Amniotic stem cell (primary cell): ENCODE measurements at places on chromosomes 3 and 15.

- no peak for DNase-seq
Measured at GRCh38 chr15:101207867-101208288, 44.0 kb downstream of the CHSY1 start.

- DNase-seq, result peak; percentile 22
Measured at GRCh38 chr3:78734048-78734637, 1033.7 kb downstream of the ROBO1 start.

DNA sequence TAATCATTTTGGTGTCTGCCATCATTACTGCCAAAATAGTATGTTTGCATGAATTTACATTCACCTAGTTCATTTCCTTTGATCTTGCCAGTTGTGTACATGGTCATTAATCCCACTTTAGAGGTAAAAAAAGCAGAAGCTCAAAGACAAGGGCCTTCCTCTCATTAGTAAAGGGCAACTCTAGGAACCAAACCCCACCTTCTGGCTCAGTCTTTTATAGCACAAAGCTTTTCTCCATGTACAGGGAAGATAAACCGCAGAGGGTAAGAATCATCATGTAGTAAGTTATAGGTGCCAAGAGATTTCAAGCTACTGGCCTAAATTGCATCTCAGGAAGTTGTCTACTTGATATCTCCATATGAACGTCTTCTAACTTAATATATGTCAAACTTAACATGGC lies 19.3 kb upstream of the SPG21 start:
- no peak for DNase-seq

GRCh38 chr3:101158374-101158773 lies 162.0 kb downstream of the IMPG2 start:
- DNase-seq, result no peak

DNA sequence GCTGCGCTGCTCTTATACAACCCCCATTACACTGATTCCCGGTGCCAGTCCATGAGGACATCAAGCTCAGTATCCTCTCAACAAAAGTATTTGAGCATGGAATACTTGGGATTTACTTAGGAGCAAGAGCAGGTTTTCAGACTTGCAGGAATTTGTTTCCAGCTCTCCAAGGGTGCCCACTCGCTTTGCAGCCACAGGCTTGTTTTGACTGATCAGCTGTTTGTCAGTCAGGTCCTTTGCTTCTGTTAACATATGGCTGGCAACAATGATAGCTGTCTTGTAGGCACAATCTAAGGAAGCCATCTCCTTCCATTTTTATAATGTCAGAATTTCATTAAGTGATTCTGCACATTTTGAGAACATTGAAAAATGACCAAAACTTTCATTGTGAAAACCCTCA lies 38.2 kb upstream of the MCF2L2 start:
- no peak for DNase-seq

DNA sequence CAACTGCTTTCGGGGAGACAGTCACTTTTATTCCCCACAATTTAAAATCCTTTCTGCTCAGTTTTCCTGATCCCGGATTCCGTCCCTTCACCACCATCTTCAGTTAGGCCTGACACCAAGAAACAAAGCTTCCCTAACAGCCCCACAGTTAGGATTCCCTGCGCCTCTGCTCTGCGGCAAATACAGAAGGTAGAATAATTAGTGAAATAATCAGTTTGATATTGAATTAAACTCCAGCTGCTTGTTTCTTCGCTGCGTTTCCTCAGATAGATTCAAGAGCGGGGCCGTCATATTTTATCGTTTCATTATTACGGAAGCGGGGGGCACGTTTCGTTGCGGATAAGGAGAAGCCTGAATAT lies 1.3 kb upstream of the EOMES start:
- DNase-seq, result no peak

DNA sequence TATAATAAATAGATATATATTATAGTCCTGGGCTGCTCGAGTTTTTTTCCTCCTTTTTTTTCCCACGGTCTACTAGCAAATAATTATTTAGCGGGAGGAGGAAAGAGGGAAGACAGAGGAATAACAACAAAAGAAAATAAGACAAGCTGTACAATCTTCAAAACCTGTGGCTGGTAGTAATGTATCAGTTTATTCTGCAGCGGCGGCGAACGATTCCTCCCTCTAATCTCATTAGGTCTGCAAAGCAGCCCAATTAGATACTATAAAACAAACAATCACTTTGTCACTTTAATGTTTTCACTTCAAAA lies 390 bp upstream of the TLE3 start:
- no peak for DNase-seq

DNA sequence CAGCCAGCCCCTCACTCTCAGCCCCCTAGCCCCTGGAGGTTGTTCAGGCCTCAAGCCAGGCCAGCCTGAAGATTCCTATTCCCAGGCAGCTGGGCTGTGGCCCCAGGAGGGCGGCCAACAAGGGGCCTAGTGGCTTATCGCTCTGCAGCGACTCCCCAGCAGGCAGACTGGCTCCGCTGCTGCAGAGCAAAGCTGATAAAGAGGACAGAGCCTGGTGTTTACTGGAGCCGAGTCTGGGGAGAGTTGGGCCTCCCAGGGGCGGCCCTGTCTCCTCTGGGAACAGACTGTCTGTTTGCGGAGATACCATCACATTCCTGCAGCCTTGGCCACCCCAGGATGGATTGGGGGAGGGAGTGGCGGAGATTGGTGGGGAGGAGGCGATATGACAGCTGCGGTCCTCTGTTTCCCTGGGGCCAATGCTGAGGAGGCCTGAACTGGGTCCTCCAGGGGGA lies 22.4 kb upstream of the SMAD6 start:
- no peak for DNase-seq

GRCh38 chr3:42900226-42901072 lies 5.5 kb upstream of the ZNF662 start:
- DNase-seq, result no peak

DNA sequence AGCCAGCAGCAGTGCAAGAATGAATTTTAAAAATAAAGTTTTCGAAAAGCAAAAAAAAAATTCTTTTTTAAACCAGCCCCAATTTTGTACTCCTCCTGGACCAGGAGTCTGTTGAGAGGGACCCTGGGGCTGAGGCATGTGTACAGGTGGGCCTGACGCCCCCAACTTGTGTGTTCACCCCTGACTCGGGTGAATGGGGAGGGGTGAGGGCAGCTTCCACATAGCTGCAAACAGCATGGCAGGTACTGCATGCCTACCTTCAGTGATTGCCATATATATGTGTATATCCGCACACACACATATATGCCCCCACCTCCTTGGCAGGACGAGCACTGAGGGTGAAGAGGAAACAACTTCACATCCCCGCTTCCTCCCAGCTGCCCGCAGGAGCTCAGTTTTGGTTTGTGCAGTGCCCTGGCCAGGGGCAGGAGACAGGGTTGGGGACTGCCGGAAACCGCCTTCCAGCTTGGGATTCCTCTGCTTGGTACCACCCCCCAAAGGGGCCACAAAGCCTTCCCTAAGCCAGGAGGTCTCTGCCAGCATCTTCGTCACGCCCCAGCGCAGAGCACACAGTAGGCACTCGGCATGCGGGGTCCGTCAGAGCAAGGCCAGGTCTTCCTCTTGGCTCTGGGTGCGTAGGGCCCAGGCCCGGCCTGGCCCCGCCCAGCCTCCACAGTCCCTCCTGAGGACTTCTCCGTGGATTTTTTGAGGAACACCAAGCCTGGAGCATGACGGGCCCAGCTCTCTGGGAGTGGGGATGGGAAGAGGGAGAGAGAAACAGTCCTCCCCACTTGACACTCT lies 61.8 kb upstream of the RPL32 start:
- no peak for DNase-seq

DNA sequence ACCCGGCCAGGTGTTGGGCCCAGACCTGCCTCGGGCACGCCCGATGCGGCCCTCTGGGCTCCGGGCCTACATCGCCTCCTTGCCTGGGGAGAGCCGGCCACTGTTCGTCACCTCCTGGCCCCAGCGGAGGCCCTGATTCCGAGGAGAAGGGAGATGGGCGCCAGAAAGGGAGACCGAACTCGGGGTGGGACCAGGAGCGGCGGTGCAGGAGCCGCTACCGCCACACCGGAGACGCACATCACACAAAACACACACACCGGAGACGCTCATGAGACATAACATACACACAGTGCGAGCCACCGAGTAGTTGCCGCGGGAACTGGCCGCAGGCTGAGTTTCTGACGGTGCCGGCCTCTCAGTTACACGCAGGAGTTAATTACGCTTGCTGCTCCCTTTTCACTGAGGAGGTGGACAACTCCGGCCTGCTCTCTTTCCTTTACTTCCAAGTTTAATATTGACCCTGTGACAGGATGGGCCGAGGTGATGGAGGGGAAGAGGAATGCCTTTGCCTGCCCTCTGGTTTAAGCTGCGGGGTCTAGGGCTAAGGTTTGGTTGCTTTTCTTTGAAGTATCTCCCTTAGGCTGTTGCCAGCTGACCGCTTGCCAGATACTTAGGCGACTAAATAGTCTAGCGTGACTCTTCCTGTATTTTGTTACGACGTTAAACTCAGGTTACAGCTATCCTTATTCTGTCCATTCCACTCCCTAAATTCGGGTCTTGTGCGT lies 570 bp downstream of the PCNP start:
- no peak for DNase-seq

DNA sequence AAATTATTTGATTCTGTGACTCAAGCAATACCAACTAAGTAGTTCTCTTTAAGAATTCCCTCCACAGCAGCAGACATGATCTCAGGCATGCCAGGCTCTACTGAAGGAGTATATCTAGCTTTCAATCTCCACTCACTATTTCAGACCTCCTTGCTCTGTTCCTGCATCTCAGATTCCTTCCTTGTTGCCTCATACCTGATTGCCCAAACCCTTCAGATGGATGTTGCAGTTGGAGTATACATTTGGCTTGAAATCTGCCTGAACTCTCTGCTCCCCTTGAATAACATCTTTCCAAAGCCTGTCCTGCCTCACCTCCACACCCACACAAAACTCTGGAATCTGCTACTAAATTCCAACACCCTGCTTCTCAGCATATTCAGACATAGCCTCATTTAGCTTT lies 19.8 kb upstream of the TM4SF4 start:
- peak; percentile 31 for DNase-seq

DNA sequence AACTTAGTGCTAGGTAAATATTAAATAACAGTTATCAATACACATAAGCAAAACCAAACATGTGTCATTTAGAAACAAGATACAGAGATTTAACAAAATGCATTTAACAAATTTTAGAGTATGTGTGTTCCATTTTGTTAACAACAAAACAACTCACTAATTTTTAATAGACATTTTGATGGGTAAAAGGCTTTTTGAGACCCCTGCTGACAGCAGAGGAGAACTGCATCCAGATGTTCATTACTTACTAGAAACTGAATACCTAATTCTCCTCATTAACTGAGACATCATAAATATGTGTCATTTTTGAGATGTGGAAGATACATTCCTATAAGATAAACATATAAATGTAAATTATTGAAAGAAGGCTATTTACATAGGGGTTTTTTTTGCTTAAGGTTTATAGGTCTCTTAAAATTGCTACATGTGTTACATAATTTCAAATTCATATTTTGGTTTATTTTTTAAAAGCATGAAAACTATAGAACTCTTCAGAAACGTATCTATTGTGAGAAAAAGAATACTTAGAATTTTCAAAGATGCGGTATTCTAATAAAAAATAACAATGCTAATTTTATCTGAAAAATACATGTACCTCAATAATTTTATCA lies 1009.8 kb downstream of the TUSC7 start:
- DNase-seq, result no peak

GRCh38 chr3:148697306-148698189 lies at the start of gene AGTR1:
AGTR1 (plus strand) TSS chr3:148697903; CDS start chr3:148741036, 43,133 bp downstream.
- no peak for DNase-seq

GRCh38 chr15:66773129-66773873 lies 71.3 kb downstream of the SMAD6 start:
- no peak for DNase-seq

DNA sequence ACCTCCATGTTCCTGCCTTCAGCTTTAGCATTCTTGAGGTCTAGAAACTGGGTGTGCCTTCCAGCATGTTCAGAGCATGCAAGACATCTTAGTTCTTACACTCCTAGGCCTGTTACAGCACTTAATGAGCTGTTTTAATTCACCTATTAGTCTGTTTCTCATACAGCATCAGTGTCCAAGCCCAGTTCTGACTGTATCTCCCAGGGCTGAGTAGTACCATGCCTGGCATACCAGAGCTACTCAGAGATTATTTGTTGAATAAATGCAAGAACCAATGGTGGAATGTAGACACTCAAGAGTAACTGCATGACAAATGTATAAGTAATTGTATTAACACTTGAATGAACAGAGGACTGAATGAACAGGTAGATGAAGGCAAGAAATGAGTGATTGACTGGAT lies 61.8 kb upstream of the SCN5A start:
- DNase-seq, result no peak

- DNase-seq, result no peak
Measured at GRCh38 chr3:78908236-78908635, 859.6 kb downstream of the ROBO1 start.

- no peak for DNase-seq
Measured at GRCh38 chr3:7707187-7707586, 794.4 kb upstream of the LMCD1 start.

DNA sequence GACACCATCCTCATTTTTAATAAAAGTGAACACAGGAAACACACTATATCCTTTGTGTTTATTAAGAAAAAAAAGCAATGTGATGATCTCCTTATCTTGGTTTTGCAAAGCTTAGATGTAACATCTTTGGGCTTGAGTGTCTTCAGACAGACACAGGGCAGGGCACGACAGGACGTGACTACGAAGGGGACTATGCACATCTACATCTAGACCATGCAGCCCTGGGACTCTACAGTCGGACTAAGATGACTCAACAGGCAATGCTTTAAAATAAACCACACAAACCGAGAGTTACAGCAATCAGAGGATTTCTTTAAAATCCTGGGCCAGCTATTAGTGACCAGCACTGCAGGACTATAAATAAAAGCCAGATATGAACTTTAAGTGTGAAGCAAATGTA lies 22.8 kb upstream of the TM2D3 start:
- no peak for DNase-seq

- no peak for DNase-seq
Measured at GRCh38 chr3:119751423-119751822, 30.5 kb upstream of the NR1I2 start.

DNA sequence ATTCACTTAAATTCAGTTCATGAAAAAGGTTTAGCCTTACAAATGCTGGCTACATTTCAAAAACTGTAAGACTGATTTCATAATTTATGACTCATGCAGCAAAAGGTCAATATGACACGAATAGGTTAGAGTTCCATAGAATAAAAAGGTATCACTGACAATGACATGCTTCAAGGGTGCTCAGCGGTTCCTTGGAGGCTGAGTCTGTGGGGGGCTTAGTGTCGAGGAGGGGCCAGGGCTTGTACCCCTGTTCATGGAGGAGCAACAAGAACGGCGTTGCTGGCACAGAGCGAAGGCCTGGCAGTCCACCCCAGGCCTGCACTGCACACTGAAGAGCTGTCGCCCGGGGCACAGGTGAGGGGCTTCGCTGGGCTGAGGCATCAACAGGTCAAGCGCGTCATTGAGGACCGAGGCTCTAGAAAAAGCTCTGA lies 174.2 kb downstream of the NR1D2 start:
- no peak for DNase-seq

GRCh38 chr15:81532001-81532400 lies 158.0 kb upstream of the TMC3 start:
- no peak for DNase-seq

GRCh38 chr15:23645371-23646164 lies 2.1 kb downstream of the MAGEL2 start:
- no peak for DNase-seq
